ENCODE measurements at places on chromosomes 7 and 10.

DNA sequence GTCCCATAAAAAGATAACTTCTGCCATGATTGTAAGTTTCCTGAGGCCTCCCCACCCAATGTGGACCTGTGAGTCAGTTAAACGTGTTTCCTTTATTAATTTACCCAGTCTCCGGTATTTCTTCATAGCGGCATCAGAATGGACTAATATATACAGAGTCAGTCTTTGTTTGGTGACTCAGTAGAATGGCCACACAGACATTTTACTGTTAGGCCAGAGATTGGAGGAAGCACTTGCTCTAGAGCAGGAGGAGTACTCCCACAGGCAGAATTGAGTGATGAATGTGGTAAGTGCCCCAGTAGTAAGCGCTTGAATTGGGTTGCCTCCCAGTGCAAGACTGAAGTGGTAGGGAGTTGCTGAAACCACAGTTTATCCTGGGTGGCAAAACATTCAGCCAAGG is 149.5 kb upstream of the SMIM30 start:
- no peak for DNase-seq

DNA sequence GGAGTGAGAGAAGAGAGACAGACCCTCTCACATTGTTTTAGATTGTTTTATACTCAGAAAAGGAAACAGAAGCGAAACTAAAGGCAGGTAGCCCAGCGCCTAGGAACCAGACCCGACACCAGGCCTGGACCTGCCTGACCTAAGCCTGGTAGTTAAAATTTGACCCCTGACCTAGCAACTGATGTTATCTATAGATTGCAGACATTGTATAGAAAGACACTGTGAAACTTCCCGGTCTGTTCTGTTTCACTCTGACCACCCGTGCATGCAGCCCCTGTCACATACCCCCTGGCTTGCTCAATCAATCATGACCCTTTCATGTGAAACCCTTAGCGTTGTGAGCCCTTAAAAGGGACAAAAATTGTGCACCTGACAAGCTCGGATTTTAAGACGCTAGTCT is 31.6 kb downstream of the VIPR2 start:
- no peak for DNase-seq

DNA sequence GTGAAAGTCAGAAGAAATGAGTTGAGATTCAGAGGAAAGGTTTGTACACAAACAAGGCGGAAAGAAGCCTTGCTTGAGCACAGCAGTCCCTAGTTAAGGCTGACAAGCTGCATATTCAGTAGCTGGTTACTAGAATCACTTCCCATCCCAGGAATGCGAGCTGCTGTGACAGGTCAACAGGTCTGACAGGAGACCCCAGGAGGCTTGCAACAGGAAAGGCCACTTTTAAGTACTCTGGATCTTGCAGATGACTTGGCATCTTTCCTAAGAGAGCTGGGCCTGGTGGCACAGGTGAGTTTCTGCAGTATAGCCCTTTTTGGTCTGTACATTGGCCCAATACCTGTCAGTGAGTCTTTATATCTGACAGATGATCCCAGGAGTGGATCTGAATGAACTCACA is 35.7 kb upstream of the UNC5B start:
- DNase-seq = no peak

DNA sequence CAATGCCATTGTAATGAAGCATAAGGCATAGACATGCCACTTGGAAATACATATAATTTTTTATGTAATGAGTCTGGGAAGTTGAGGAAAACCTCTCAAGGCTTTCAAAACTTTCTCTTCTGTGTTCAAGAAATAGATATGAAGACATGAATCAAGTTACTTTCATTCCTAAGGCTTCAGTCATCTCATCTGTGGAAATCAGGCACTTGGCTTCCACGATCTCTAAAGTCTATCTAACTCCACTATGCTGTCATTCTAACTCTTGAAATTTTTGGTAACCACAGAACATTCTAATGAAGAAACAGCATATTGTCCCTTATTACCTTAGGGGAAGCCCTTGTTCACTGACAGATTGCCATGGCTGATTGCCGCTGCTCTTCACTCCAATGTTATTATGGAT is 242.6 kb downstream of the CNTNAP2 start:
- DNase-seq = no peak

GRCh38 chr7:22913158-22913557 is 90.5 kb upstream of the TOMM7 start:
- no peak for DNase-seq

- no peak for DNase-seq
Observed at GRCh38 chr10:47222461-47222860, 77.5 kb upstream of the GDF10 start.

Data from stimulated activated CD8-positive, alpha-beta memory T cell treated with anti-CD3 and anti-CD28 coated beads, Interleukin-15, amount 100 ng/mL, for 1 hour (primary cell).